ENCODE measurements at places on chromosomes 1 and 21. TPM values are rescaled to one million over a fixed set of nuclear protein-coding genes. Genes with fewer than 3 reads are reported as not detected.

Gene UBR4
- 106 TPM for polyA plus RNA-seq

Gene RIMS3
- polyA plus RNA-seq: 2.1 TPM

Gene FCRL5
- not detected for polyA plus RNA-seq

Gene KIAA0040
- polyA plus RNA-seq: 0.26 TPM

Gene LINGO4
- 0.05 TPM for polyA plus RNA-seq

Gene TBX15
- 1.9 TPM for polyA plus RNA-seq

DNA sequence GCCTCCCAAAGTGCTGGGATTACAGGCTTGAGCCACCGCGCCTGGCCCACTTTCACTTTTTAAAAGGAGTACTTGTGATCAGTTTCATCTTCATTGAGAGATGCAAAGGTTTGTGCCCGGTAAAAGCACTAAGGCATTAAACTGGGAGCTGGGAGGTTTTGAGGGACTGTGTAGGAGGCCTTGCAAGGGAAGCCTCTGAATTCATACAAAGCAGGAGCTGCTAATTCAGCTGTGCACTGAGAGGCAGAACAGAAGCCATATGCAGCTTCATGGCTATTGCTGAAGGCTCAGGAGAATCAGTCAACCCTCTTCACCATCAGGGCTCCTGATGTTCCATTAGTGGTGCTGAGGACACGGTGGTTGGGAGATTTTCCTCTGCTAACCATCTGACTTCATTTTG is 77.7 kb downstream of the GPR88 start:
- H3K36me3 ChIP-seq: no peaks in the 10 kb centered on the region
- peaks cover 15% of the 10 kb centered on the region for H3K4me1 ChIP-seq
- H3K27ac ChIP-seq: no peak overlapping the region
- H3K4me3 ChIP-seq: no peak overlapping the region

GRCh38 chr1:51833700-51834099 is 44.8 kb downstream of the NRDC start:
- no peak for DNase-seq
- no peak overlapping the region for H3K4me3 ChIP-seq
- H3K27me3 ChIP-seq: no peaks in the 10 kb centered on the region
- no peaks in the 10 kb centered on the region for H3K4me1 ChIP-seq

DNA sequence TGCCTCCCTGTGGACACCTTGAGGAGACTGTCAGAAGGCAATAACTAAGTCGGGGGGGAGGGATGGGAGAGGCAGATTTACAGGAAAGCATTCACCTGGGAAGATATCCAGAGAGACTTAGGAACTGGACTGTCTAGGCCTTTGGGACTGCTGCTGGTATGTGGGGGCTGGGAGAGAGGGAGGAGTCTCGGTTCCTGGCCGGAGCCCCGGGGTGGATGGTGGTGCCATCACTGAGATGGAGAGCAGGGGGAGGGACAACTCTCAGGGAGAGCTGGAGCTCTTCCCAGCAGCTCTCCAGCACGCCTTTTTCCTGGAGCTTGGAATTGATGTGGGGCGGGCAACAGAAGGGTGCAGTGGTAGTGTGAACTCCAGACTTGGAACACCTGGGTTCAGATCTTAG is 22.1 kb downstream of the PTPRF start:
- no peak overlapping the region for H3K4me3 ChIP-seq
- DNase-seq: no peak
- peaks cover 37% of the 10 kb centered on the region for H3K36me3 ChIP-seq
- H3K27me3 ChIP-seq: no peaks in the 10 kb centered on the region
- H3K27ac ChIP-seq: no peak overlapping the region

GRCh38 chr1:100719490-100719889 is at the start of gene VCAM1:
Gene VCAM1 (plus strand): TSS chr1:100719742. CDS start chr1:100719861, 119 bp downstream.
- no peak for DNase-seq
- H3K4me3 ChIP-seq: no peak within 1 kb of the TSS
- H3K4me1 ChIP-seq: peaks cover 18% of the 10 kb centered on the region
- no peak within 1 kb of the TSS for H3K27ac ChIP-seq
- H3K27me3 ChIP-seq: no peaks in the 10 kb centered on the region

DNA sequence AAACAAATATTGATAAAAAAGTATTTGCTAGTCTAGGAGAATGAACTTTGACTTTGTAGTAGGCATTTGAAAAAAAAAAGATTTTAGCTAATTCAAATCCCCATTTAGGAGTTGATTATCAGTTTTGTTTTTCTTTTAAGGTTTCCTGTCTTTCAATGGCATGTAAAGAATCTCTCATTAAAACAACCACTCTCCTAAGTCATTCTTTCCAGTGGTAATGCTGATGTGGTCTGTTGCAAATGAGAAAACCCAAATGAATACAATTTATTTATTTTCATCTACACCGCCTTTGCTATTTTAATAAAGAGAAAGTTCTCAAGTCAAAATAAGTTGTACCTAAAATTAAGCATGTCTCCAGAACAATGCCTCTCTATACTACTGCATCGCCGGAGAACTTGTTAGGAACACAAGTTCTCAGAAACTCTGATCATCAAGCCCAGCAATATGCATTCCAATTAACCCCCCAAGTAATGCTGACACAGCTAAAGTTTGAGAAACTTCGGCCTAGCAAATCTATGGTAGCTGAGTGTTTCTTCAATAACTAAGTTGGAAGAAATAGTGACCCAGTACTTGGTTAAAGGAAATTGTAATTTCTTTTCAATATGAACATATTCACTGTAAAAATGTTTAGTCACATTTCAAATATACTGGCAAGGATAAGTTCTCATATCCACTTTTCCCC is 255.1 kb downstream of the PTPRC start:
- DNase-seq: no peak
- no peaks in the 10 kb centered on the region for H3K4me1 ChIP-seq
- H3K36me3 ChIP-seq: no peaks in the 10 kb centered on the region
- H3K27me3 ChIP-seq: no peaks in the 10 kb centered on the region
- no peak overlapping the region for H3K4me3 ChIP-seq
- no peak overlapping the region for H3K27ac ChIP-seq

- H3K36me3 ChIP-seq: no peaks in the 10 kb centered on the region
- DNase-seq: peak; percentile 31
- H3K27me3 ChIP-seq: no peaks in the 10 kb centered on the region
- peaks cover 10% of the 10 kb centered on the region for H3K4me1 ChIP-seq
- no peak overlapping the region for H3K4me3 ChIP-seq
Measured at GRCh38 chr1:111878649-111879048, 110.8 kb downstream of the KCND3 start.

DNA sequence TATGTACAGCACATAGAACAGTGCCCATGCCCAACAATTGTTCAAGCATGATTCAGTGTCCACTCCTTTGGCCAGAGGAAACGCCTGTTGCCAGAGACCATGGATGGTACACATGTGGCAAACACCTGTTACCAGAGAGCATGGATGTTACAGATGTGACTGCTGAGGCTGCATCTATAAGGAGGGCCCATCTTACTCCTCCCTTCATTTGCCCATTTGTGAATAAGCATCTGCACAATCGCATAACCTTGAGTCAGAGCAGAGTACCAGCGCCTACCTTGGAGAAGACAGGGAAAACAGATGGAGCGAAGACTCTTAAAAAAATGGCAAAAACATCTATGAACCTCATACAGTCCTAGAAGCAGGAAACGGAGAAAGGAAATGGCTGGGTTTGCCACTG is 36.6 kb upstream of the CACHD1 start:
- H3K4me3 ChIP-seq: no peak overlapping the region
- no peak overlapping the region for H3K27ac ChIP-seq
- no peak for DNase-seq
- H3K4me1 ChIP-seq: no peaks in the 10 kb centered on the region

DNA sequence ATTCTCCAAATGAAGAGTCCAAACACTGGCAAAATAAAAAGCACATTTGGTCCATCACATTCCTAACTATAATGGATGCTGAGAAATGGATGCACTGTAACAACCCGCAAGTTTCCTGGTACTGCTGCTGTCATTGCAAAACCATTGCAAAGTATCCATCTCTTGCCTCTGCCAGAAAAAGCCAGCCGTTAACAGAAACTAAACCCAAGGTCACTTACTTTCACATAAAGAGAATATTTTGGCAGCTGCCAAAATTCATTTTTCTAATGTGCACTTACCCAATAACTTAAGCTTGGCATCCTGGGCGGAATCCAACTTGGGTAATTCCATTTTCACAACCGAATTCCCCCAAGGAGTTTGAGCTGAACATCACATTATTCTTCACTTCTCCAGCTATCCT is 77.0 kb upstream of the LRRC8D start:
- peaks cover 9% of the 10 kb centered on the region for H3K27me3 ChIP-seq
- no peaks in the 10 kb centered on the region for H3K36me3 ChIP-seq
- no peaks in the 10 kb centered on the region for H3K4me1 ChIP-seq
- no peak overlapping the region for H3K4me3 ChIP-seq

- no peaks in the 10 kb centered on the region for H3K36me3 ChIP-seq
- DNase-seq: no peak
- H3K4me3 ChIP-seq: no peak overlapping the region
- H3K4me1 ChIP-seq: no peaks in the 10 kb centered on the region
- peaks cover 2% of the 10 kb centered on the region for H3K27me3 ChIP-seq
- H3K27ac ChIP-seq: no peak overlapping the region
Measured at GRCh38 chr1:205961405-205961804, 18.1 kb upstream of the SLC26A9 start.

GRCh38 chr1:214377886-214378285 is 96.9 kb downstream of the SMYD2 start:
- H3K4me1 ChIP-seq: no peaks in the 10 kb centered on the region
- H3K27me3 ChIP-seq: no peaks in the 10 kb centered on the region
- H3K36me3 ChIP-seq: peaks cover 1% of the 10 kb centered on the region
- H3K4me3 ChIP-seq: no peak overlapping the region
- DNase-seq: no peak
- H3K27ac ChIP-seq: no peak overlapping the region

Measured in HepG2 (cell line).